ENCODE measurements at places on chromosomes 1 and 21.

GRCh38 chr1:212237651-212238050 is 47.6 kb upstream of the PPP2R5A start:
- no peak for DNase-seq

DNA sequence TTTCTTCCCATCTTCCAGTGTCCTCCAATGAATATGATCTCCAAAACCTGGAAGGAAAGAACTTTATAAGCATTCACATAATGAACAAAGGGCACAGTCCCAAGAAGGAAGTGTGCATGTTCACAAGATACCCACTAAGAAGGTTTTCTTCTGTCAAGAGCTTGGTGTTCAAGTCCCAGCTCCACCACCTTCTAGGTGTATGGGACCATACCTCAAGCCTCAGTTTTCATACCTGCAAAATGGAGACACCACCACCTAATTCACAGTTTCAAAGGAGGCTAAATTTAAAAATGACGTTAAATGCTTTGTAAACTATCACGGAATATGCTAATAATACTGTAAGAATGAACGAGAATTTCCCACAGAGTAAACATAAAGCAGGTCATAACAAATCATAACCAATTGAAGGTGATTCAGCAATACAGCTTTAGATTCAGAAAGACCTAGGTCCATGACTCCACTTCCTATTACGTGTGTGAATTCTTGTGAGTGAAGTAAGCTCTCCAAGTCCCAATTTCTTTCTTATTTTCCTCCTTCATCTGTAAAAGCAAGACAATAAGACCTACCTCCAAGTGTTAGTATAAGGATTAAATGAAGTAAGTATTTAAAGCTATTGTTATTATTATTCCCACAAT is 8.1 kb upstream of the KTI12 start:
- no peak for DNase-seq

DNA sequence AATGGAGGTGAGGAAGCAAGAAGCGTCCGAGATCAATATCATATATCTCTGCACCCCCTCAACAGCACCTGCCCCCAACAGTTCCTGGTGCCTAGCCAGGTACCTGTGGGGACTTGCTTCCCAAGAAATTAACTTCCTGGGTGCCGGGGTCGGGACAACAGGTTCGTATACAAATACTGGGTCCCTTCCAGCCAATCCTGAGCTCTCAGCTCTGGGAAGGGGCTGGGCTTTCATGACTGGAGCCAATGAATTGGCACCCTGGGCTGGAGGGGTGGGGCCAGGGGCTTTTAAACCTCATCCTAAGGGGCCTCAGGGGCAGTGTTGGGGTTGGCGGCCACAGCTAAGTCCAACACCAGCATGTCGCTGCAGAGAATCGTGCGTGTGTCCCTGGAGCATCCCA is at the start of gene PADI3:
Gene PADI3, plus strand, starts transcription at position 318 of the 400 bp plus-strand sequence. Its CDS starts 40 bp downstream, at position 358.
- no peak for DNase-seq

DNA sequence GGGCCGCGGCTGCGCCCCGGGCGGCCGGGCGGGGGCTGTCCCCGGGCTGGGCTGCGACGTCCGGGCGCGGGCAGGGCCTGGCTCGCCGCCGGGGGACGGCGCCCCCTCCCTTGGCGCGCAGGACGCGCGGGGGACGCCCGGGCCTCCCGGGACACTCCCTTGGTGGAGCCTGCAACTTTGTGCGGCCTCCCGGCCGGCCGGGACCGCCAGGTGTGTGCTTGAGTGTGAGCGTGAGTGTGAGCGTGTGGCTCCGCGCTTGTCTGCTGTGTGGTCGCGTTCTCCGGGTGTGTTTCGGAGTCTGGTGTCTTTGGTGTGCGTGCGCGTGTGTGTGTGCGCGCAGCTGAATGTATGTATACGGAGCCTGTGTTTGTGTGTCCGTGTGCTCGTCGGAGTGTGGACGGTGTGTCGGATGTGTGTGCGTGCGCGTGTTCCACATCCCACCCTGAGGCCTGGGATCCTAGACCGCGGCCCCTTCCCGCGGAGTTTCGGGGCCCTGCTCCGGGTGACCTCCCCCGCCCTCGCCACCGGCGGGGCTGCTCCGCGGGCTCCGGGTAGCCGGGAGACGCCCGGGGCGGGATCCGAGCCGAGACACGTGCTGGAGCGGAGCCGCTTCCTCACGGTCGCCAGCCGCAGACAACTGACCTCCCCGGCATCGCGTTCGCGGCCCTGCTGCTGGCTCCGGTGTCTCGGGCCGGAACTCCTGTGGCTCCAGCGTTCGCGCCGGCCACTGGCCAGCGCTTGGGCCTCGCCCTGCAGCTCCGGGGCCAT is 1.7 kb downstream of the PTPRU start:
- peak; percentile 62 for DNase-seq

DNA sequence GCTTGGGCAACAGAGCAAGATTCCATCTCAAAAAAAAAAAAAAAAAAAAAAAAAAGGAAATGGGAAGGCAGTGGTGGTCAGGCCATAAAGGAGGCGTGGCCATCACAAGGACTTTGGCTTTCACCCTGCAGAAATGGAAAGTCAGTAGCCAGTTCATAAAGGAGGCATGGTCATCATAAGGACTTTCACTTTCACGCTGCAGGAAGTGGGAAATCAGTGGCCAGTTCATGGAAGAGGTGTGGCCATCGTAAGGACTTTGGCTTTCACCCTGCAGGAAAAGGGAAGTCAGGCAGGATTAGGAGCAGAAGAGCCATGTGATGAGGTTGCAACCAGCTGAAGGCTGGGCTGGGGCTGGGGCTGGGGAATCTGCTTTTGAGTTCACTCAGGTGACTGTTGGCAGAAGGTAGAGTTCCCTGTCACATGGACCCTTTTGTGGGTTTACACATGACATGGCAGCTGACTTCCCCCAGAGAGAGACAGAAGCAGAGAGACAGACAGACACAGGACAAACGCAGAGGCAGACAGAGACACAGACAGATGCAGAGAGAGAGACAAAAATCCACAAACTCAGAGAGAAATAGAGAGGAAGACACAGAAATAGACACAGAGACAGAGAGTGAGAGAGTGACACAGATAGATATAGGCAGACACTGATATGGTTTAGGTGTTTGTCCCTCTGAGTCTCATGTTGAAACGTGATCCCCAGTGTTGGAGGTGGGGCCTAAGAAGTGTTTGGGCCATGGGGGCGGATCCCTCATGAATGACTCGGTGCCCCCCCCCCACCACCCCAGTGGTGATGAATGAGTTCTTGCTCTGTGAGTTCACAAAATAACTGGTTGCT is 263.9 kb upstream of the KAZN start:
- peak; percentile 70 for DNase-seq

DNA sequence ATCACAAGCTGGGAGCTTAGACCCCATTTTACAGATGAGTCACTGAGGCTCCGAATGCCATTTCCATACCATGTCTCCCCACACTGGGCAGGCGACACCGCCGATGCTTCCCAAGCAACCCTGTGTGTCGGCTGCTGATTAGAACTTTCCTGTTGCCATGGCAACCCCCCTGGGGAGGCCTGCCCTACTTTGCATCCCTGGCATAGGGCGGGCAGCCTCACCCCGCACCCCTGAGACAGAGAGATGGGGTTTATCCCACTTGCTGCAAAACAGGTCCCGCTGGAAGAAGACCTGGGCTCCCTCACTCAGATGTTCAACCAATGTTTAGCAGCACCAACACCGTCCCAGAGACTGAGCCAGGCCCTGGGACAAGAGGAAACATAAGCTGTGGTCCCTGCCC is 81.5 kb downstream of the CAMK2N1 start:
- no peak for DNase-seq

- DNase-seq = no peak
Measured at GRCh38 chr1:65368403-65368802, 52.1 kb upstream of the LEPR start.
